ENCODE measurements at places on chromosomes 7 and 10.
A peak's percentile ranks its signal among the peaks of the same experiment; 100 is the strongest.

DNA sequence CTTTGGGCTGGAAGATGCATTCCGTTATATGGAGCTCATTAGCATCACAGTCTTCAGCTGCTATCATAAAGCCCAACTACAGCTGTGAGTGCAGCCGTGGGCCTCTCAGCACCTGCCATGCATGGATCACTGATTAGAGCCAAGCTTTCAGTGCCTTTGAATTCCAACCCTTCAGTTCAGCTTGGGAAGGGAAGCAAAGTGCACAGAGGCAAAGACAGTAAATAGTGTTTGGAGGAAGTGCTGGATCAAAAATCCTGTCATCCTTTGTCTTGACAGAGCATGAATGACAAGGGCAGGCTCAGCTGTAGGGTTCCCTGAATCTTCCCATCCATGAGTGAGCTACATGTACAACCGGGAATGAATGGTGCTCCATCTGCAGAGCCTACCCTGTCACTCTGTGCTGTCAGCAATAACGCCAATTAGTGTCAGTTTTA, 153.7 kb downstream of the DNAJB9 start:
- DNase-seq, result no peak

- no peak for DNase-seq
Measured at GRCh38 chr10:74883428-74883827, 57.0 kb downstream of the KAT6B start.

DNA sequence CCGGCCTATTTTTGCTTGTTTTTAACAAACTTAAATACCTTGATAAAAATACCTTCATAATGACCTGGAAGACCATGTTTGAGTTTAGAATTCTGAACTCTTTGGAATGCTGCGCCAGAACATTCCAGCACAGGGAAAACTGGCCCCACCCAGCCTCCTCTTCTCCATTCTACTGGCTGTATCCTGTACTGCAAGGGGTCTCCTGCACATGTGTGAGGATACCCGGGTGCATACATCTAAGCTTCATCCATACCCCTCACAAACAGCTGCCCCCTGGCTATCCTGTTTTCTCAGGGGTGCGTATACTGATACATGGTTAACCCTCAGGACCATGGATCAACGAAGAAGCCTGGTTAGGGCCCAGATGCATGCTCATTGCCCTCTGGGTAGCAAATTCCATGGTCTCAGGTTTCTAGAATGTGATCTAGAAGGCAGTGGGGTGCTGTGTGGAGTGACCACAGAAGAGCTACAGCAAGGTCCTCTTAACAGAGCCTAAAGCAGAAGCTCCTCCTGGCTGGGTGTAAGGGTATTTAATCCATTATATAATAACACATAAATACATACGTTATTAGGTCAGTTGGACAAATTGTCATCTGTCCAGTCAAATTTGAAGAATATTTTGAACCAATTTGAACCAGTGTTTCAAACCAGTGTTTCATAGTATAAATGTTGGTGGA, 26.1 kb downstream of the HACD1 start:
- no peak for DNase-seq

GRCh38 chr10:52312942-52313255, 1.2 kb upstream of the DKK1 start:
- DNase-seq, result no peak

- DNase-seq, result no peak
Measured at GRCh38 chr7:140494867-140495266, 15.6 kb upstream of the MKRN1 start.

DNA sequence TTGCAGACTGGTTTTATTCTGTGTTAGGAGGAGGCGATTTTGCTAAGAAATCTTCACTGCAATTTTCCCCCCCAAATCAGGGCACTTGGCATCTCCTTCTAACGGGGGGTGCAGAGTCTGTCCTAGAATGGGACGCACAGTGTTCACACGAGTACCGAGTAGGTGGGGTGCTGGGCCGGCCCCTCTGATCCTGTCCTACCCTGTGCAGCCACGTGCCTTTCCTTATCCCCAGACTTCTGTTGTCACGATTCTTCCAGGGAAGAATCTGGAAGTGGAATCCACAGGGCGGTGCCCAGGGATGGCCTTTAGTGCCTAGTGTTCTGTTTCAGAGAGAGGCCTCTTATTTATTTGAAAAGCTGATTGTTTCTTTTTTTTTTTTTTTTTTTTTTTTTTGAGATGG, 16.4 kb downstream of the CUX1 start:
- DNase-seq, result no peak

DNA sequence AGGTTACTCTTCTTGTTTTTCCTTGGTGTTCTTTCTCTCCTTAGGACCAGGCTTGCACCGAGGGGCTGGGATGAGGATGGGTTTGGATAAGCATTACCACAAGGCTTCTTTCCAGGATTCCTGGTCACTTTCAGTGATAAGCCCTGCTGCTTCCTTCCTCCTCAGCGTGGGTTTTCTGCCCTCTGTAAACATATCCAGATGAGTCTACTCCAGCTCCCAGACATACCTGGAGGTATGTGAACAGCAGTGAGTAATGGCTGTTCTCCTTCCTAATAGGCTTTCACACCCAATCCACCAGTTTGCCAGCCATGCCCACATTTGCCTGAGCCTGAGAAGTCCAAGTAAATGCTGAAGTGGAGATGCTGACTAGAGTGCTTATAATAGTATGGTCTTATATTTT, 229.8 kb upstream of the YAE1 start:
- DNase-seq, result peak; percentile 96

DNA sequence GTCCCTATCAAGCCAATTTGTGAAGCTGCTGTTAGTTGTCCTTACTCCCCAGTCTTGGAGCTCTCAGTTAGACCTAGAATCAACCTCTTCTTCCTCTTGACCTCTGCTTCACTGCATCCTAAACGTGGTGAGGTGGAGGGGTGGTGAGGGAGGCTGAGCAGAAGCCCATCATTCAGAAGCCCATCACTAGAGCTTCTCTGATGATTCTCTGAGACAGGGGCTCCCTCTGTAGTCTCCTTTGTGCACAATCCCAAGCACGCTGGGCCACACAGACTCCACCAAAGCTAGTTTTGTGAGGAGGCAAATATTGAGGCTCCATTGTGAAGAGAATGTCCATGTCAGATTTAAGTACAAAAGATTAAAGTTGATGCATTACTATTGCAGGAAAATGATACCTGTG, 163.8 kb upstream of the PRSS1 start:
- no peak for DNase-seq

- no peak for DNase-seq
Measured at GRCh38 chr7:137934176-137934826, 67.6 kb downstream of the CREB3L2 start.

- DNase-seq, result no peak
Measured at GRCh38 chr10:4569151-4569550, 256.9 kb upstream of the AKR1E2 start.

- DNase-seq, result no peak
Measured at GRCh38 chr10:77479586-77479985, 158.0 kb downstream of the KCNMA1 start.
